Mucosa of gallbladder (tissue), 1 donor: ENCODE measurements at places on chromosomes 1 and 21.

DNA sequence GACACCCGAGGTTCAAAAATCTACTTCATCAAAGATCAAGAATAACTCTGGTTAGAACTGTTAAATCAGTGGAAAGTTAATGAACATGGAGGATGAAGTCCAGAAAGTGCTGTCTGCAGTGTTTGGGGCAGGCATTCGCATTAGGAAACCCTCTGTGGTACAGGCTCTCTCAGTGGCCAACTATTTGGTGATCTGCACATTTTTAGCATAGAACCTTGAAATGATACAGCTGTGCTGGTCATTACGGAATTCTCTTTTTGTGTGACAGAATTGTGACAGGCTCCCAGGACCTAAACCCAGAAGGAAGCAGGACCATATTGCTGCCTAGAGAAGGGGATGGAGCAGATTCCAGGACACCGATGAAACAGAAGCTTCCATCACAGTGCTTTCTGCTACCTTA, 89.0 kb downstream of the SLC45A1 start:
- DNase-seq, result no peak

GRCh38 chr1:78627321-78627720, 7.1 kb downstream of the IFI44L start:
- DNase-seq, result no peak

GRCh38 chr1:59128239-59128736, 168.6 kb upstream of the FGGY start:
- DNase-seq, result no peak

GRCh38 chr1:220887520-220888416, 8.5 kb downstream of the HLX start:
- no peak for DNase-seq

DNA sequence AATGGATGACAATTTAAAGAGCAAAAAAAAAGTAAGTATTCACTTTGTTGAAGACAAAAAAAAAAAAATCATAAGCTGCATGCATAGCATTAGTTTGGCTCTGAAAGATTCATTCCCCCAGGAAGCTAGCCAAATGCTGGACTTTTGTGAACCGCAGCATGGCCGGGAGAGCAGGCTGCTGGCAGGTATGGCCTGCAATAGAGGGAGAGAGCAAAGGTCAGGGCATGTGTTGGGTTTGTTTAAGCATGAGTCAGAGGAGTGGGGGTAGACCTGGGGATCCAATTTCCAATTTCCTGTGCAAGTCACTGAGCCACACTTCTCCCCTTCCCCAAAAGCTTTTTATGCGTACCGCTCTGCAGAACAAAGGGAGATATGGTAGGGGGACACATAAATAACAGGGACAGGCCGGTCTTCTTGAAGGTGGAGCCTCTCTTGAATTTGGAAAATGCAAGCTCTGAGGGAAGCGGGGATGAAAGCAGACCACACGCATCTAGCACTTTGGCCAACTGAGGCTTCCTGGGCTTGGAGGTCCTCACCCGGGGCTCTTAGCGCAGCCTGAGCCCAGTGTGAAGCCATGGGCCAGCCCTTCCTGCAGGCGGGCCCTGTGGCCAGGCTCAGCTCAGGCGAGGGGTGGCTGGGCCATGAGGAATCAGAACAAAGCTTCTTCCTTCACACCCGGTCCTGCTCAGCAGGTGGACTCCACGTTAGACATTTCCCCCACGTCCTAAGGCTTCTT, 171.1 kb downstream of the TOMM20 start:
- peak; percentile 81 for DNase-seq

DNA sequence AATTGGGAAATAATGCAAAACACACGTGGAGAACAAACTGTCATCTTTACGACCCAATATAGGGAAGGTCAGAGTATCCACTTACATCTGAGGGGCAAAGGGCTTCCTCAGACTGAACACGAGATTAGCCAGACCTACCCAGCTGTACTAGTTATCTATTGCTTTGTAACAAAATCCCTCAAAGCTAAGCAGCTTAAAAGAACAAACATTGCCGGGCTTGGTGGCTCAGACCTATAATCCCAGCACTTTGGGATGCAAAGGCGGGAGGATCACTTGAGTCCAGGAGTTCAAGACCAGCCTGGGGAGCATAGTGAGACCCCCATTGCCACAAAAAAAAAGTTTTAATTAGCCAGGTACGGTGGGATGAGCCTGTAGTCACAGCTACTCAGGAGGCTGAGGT, 262.8 kb downstream of the LTN1 start:
- no peak for DNase-seq

GRCh38 chr1:207903767-207904166, 7.2 kb downstream of the CD34 start:
- no peak for DNase-seq

DNA sequence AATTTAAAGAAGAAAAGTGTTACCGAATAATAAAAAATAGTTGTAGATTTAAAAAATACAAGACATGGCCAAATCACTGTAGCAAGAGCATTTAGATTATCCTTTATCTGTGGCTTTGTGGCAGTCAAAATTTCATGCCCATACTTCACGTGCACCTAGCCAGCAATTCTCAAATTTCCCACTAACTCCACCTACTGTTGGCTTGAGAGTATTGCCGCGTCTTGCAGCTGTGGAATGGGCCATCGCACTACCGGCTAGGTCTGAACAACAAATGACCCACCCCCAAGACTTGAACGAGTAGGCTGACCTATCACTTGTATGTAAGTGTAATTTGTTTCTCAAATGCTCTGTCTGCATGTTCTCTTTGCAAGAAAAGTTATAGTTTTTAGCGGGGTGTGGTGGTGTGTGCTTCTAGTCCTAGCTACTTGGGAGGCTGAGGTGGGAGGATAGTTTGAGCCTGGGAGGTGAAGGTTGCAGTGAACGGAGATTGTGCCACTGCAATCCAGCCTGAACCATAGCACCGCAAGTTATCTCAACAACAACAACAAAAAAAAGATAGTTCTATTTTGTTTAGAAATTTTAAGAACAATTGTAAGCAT, 4.1 kb downstream of the KRTAP13-4 start:
- DNase-seq, result no peak

DNA sequence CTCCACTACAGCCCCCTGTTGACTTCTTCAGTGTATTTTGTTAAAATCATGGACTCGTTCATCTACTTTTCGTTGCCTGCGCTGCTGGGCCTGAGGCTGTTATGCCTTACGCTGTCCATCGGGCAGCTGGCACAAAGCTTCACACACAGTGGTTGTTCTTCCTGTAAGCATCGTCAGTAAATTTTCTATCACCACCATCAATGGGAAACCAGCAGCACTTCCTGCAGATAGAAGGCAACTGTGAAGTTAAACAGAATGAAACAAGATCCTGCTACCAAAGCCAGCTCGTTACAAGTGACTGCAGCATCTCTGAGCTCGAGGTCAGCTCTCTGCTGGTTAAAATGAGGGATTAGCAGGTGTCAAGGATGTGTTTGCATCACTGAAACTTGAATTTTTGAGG, 21.9 kb upstream of the PADI6 start:
- DNase-seq, result no peak

- no peak for DNase-seq
Observed at GRCh38 chr1:83889707-83890106, 109.2 kb downstream of the TTLL7 start.

GRCh38 chr1:62250126-62250726, 55.6 kb downstream of the L1TD1 start:
- no peak for DNase-seq

DNA sequence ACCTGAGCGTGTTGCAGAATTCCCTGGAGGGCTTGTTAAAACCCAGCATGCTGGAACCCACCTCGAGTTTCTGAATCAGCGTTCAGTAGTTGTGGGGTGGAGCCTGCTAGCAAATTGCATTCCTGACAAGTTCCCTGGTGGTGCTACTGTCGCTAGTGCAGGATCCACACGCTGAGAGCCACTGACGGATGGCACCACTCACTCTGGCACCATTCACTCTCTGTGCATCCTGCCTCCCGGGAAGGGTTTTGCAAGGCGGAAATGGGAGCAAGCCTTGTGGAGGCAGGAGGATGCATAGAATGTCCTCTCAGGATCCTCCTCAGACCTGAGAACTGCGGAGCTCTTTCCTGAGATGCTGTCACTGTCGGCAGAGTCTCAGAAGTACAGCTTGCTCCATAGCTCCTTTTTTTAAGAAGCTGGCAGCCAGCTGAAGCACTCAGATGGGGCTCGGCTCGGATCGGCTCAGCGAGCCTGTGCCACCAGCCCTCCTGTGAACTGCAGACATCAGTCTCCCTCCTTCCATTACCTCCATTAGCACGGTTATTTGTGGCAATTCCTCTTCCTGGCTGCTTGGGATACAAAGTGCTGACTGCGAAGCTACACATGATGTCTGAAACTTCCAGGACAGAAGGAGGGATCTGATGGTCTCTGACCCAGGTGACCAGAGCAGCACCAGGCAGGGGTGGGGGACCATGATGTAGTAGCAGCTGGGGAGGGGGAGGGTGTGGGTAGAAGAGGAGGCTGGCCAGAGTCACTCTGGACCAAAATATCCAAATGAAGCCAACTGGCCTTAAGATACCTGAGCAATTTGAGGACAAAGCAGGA, 89.6 kb downstream of the C1orf94 start:
- no peak for DNase-seq

DNA sequence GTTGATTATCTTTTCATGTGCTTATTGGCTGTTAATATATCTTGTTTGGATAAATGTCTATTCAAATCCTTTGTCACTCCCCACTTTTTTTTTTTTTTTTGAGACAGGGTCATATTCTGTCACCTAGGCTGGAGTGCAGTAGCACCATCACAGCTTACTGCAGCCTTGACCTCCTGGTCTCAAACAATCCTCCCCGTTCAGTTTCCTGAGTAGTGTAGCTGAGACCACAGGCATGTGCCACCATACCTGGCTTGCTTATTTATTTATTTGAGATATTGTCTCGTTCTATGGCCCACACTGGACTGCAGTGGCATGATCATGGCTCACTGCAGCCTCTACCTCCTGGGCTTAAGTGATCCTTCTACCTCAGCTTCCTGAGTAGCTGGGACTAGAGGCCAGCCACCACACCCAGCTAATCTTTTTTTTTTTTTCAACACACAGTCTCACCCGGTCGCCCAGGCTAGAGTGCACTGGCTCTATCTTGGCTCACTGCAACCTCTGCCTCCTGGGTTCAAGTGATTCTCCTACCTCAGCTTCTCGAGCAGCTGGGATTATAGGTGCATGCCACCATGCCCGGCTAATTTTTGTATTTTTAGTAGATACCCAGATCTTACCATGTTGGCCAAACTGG, 13.9 kb upstream of the MYCL start:
- no peak for DNase-seq

- DNase-seq, result no peak
Observed at GRCh38 chr21:31509194-31510017, 150.1 kb upstream of the SOD1 start.

DNA sequence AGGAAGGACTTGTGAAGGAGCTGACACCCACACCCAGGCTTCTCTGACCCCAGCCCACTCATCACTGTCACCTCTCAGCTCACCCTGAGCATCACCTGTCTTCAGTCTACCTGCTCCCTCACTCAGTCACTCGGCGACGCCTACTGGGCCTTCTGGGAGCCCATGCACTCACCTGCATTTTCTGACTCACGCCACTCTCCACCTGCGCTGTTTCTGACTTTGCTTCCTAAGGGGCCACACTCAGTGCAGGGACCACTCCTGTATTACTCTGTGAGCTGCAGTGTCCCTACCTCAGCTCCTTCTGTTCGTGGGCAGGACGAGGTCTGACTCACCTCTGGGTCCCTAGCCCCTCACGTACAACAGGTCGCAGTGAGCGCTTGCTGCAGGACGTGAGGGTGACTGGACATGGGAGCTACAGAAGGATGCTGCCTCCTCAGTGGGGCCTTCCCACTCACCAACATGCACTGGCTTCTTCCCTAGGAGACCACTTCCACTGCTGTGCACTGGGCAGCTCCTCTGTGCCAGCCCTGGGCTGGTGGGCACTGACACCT, 102.3 kb downstream of the GLIS1 start:
- DNase-seq, result no peak

DNA sequence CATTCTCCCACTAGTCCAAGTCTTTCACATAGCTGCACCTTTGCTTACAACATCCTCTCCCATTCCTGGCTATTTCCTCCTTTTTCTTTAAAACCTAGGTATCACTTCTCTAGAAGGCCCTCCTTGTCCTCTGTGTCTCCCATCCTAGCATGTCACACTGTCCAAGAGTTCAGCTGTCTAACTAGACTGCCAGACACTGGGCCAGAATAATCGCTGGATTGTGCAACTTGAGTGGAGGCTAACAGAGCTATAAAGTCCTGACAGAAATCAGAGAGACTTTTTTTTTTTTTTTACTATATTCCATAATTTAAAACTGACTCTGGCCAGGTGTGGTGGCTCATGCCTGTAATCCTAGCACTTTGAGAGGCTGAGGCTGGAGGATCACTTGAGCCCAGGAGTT, 4.2 kb upstream of the ANGPTL7 start:
- DNase-seq, result no peak

- no peak for DNase-seq
Observed at GRCh38 chr1:192581131-192581927, 5.8 kb downstream of the RGS1 start.

DNA sequence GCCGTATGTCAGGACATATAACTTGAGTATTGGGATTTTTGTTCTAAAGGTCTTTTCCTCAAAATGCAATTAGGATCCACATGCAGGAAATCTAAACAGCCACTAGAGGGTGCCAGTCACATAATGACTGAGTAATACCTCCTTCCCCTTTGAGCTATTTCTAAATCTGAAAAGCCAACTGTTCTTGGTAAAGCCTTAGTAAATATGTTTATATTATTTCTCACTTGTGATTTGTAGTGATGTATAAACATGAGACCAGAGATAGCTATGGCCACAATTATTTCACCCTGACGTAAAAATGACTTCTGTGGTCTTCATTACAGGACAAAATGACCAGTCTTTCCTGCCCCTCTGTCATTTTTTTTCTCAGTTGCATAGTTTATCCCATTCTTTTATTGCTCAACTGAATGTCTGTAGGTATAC, 41.0 kb upstream of the DR1 start:
- DNase-seq, result peak; percentile 52

GRCh38 chr1:231611851-231612250, 14.7 kb upstream of the DISC1 start:
- no peak for DNase-seq
